ENCODE measurements at places on chromosomes 12 and 14.

GRCh38 chr12:75964150-75964549, 67.4 kb downstream of the PHLDA1 start:
- DNase-seq: no peak

- no peak for DNase-seq
These were observed 137.5 kb upstream of the CCND2 start for GRCh38 chr12:4135919-4136605.

DNA sequence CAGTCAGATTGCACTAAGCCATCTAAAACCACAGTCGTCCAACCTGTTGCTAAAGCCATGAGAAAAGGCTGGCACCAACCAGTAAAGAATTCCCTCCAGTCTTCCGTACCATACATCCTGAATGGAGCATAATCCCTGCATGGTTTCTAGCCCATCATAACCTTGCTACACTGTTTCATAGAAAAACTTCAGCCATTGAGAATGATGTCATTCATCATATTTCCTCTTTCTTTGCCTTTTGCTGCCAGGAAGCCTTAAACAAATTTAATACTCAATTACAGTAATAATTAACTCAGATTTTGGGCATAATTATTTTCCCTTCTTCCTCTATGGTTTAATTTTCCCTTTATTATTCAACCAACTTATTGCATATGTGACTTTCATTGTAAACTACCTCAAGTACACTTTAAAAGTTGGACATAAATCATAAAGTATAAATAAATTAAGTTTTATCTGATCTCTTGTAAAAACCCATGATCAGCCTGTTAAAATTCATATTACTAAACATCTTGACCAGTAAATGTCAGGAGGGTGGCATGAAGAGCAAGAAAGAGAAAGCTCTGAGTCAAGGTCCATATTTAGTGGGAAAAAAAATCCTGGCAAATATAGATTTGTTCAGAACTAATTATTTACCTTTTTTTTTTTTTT, 264.7 kb downstream of the ZFP36L1 start:
- no peak for DNase-seq

DNA sequence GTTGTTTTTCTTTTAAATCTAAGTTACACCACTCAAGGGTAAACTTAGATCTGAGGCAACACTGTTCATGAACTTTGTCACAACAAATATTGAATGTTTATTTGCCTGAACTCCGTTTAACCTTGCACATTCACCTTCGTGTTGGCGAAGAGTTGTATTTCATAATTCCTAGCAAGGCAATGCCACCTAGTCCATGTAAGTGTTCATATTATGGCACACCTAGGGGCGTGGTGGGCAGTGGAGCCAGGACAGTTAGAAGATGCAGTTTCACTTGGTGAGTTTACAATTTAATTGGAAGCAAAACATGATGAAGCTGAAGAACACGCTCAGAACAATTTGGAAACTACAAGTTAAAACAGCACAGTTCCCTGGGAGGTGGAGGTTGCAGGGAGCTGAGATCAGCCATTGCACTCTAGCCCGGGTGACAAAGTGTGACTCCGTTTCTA, 30.4 kb upstream of the GNPNAT1 start:
- DNase-seq: no peak

GRCh38 chr14:94476023-94476422, at the start of gene SERPINA9:
Gene SERPINA9, minus strand, starts transcription at chr14:94476197. Its CDS starts 6,357 bp downstream, at chr14:94469840.
- no peak for DNase-seq

- DNase-seq: no peak
These were observed 26.1 kb upstream of the APOLD1 start for GRCh38 chr12:12759234-12759915.

GRCh38 chr12:91954747-91955146, 190.9 kb downstream of the BTG1 start:
- DNase-seq: no peak

GRCh38 chr12:5305425-5305824, 126.5 kb upstream of the NTF3 start:
- no peak for DNase-seq

DNA sequence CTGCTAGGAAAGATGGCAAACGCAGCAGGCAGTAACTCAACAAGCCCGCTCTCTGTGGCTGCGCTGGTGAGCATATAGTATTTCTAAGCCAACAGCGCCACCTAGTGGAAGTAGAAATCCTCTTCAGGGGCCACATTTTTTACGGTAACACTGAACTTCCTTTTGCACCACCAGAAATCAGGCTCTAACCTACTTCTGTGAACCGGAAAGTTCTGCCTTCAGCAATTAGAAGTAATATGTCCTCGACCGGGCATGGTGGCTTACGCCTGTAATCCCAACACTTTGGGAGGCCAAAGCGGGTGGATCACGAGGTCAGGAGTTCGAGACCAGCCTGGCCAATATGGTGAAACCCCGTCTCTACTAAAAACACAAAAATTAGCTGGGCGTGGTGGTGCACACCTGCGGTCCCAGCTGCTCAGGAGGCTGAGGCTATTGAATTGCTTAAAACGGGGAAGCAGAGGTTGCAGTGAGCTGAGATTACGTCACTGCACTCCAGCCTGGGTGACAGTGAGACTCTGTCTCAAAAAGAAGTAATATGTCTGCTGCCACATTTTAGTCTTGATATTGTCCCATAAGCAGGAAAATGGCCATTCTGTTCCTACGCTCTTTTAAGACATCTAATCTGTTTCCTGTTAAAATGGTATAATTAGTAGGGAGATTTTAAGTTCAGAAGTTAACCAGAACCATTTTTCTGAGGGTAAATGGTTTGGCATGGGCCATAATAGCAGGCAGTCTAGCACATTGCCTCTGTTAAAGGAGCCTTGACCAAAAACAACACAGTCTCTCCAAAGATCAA, 26.8 kb downstream of the APOBEC1 start:
- peak; percentile 62 for DNase-seq

DNA sequence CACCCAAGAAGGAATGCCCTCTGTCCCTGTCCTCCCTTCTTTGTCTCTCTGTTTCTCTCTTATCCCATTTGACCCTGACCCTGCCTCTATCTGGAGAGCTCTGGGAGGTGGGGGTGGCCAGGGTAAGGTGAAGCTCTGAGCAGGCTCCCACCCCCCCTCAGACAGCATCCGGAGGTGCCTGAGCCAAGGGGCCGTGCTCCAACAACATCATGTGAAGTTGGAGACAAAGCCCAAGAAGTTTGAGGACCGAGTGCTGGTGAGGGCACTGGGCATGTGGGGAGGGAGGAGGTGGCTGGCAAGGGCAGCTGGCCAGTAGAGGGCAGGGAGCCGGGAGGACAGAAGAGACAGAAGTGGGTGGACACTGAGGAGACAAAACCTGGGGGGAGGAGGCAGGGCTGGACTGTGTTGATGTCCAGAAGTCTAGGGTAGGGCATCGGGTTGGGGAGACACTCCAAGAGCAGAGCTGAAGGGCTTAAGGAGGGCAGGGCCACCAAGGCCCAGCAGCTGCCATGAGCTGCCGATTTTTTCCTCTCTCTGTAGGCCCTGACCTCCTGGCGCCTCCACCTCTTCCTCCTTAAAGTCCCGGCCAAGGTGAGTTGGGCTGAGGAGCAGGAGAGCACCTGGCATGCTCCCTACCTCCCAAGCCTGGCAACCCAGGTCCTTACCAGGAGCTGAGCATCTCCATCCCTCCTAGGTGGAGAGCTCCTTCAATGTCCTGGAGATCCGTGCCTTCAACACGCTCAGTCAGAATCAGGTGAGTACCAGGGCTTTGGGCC, 1.9 kb downstream of the CARMIL3 start:
- no peak for DNase-seq
